ENCODE measurements at places on chromosomes 2 and 18.

DNA sequence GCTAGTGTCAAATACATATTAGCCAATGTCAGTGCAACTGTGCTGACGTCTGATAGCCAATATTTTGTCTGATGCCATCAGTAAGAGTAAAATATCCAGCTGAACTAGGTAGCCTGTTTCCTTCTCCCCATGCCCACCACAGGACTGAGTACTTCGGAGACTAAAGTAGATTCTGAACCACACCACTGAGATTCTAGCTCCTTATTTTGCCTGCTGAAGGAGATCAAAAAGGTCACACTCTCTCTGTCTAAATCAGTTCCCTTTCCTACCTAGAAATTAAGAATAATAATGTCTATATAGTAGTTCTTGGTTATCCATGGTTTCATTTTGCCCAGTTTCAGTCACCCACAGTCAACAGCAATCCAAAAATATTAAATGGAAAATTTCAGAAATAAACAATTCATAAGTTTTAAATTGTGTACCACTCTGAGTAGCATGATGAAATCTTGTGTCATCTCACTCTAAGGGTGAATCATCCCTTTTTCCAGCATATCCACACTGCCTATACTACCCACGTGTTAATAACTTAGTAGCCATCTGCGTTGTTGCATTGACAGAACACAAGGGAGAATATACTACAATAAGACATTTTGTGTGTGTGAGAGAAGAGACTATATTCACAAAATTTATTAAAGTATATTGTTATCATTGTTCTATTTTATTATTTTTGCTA lies 1043.3 kb upstream of the PIK3C3 start:
- DNase-seq = no peak

- DNase-seq = no peak
Observed at GRCh38 chr2:109222825-109223471, 93.9 kb downstream of the SH3RF3 start.

DNA sequence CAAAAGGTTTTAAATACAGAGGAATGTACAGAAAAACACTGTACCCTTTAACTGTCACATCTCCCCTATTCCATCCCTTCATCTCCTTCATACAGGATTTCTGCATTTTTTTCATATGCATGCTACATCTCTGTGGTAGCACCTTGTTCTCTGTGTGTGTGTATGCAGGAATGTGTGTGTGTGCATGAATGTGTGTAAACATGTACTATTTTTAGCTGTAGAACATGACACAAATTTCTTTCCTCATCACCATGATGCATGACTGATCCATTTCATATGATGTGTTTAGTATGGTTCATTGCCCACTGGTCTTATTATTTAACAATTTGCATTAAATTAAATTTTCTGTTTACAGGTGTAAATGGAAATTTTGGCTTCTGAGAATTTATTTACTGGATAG lies 21.5 kb upstream of the ZEB2 start:
- no peak for DNase-seq

- peak; percentile 20 for DNase-seq
Observed at GRCh38 chr2:54618646-54619565, 104.6 kb upstream of the EML6 start.

Measured in Kasumi-1 (cell line).